A549 treated with dexamethasone at 1 μM for 4 hours (cell line): ENCODE measurements at places on chromosomes 6 and 20. TPM values are rescaled to one million over a fixed set of nuclear protein-coding genes. Genes with fewer than 3 reads are reported as not detected.

ADGRB3 gene
- not detected in 5 replicates for total RNA-seq

COL12A1 gene
- 4.3 to 6.7 TPM (median 5.4 TPM) in 5 replicates for total RNA-seq

IMPG1 gene
- not detected in 5 replicates for total RNA-seq

C4B gene
- 0.47 to 0.90 TPM (median 0.64 TPM) in 5 replicates for total RNA-seq

BPI gene
- not detected in 5 replicates for total RNA-seq
